Stimulated activated CD8-positive, alpha-beta memory T cell treated with anti-CD3 and anti-CD28 coated beads, Interleukin-4, amount 100 ng/mL, for 1 hour (primary cell): ENCODE measurements at places on chromosomes 13 and 19.
A peak's percentile ranks its signal among the peaks of the same experiment; 100 is the strongest.

GRCh38 chr19:48203222-48203793 is 32.8 kb downstream of the ZSWIM9 start:
- no peak for DNase-seq

DNA sequence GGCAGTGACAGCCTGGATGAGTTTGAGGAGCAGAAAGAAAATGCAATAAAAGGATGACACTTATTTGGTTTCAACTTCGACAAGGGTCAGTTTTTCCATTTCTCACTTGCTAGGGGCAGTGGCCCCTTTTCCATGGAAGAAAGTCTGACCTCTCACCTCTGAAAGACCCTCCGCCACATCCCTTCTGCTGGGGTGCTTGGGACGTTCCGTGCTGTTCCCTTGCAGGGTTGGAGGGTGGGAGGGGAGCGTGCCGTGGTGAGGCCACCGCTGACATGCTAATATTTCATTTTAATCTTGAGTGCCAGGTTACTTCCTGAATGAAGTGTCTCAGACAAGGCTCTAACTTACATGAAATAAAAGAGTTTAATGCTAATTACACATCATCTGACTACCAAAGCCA is 5.2 kb upstream of the ZNF536 start:
- no peak for DNase-seq

DNA sequence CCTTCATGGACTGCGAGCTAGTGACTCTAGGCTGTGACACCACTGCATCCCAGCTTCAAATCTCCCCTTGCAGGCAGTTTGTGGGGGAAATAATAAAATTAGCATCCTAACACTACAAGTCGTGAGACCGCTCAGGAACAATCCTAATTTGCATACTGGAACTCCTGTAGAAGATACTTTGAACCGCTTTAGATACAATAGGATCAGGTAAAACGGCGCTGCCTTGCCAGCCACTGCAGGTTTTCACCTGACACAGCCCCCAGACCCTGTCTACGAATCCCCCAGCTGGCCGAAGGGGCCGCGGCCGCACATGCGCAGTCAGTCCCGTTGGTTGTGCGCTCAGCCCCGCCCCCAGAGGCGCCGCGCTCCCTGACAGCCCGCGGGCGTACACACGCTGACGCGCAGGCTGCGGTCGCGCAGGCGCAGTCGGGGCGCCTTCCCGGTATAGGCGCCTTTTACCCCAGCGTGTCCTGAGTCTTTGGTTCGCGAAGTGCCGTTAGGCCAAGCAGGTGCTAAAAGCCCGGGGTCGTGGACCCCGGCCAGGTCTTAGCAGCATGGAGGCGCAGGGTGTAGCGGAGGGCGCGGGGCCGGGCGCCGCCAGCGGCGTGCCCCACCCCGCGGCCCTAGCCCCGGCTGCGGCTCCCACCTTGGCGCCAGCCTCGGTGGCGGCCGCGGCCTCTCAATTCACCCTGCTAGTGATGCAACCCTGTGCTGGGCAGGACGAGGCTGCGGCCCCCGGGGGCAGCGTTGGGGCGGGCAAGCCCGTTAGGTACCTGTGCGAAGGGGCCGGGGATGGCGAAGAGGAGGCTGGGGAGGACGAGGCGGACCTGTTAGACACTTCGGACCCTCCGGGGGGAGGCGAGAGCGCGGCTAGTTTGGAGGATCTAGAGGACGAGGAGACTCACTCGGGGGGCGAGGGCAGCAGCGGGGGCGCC is at the start of gene RFXAP:
RFXAP (plus strand) TSS at position 419 of the 935 bp plus-strand sequence; CDS start at position 555, 136 bp downstream.
- DNase-seq: peak; percentile 86

- no peak for DNase-seq
These were observed 9.8 kb upstream of the ZBTB45 start for GRCh38 chr19:58529405-58529804.

GRCh38 chr13:89076622-89077021 is 1405.5 kb downstream of the SLITRK5 start:
- DNase-seq: no peak

- no peak for DNase-seq
These were observed 593 bp downstream of the ATG4D start for GRCh38 chr19:10544242-10544752.

GRCh38 chr19:38266981-38267597 is 2.7 kb downstream of the SPINT2 start:
- DNase-seq: no peak

DNA sequence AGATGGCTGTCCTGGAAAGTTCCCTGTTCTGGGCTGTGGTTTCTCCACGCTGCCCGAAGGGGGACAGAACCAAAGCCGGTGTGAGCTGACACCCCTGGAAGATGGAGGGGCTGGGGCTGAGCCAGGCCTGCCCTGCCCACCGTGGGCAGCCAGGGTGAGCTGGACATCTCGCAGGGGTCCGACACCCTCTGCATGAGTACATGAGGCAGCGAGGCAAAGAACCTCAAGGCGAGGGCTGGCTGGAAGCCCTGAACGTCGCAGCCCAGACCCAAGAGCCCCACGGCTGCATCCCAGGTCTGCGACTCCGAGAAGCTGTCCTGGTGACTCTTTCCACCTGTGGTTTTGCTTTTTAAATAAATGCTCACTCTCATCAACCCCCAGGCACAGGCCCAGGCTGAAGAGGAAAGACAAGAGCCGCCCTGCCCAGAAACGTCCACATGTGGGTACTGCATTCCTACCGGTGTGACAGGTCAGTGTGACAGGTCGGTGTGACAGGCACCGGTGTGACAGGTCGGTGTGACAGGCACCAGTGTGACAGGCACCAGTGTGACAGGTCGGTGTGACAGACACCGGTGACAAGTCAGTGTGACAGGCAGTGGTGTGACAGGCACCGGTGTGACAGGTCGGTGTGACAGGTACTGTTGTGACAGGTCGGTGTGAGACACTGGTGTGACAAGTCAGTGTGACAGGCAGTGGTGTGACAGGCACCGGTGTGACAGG is 30.6 kb downstream of the GAS6 start:
- DNase-seq: no peak

- no peak for DNase-seq
These were observed 254.3 kb upstream of the SLITRK1 start for GRCh38 chr13:84136582-84136981.

DNA sequence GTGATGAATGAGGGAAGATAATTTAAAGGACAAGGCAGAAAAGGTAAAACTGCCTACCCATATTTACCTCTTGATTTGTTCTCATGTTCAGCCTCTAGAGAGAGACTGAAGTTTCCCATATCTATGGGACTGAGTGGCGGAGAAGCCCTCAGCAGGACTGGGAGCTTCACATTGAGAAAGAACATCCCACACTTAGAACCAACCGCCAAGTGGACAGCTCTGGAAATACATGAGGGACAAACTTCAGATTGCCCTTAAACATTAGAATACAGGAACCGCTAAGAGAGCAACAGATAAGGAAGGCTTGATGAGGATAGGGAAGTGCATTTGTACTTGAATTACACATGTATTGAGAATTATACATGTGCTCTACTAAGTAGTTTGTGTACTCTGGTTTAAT is 316.0 kb upstream of the MIR17HG start:
- no peak for DNase-seq

DNA sequence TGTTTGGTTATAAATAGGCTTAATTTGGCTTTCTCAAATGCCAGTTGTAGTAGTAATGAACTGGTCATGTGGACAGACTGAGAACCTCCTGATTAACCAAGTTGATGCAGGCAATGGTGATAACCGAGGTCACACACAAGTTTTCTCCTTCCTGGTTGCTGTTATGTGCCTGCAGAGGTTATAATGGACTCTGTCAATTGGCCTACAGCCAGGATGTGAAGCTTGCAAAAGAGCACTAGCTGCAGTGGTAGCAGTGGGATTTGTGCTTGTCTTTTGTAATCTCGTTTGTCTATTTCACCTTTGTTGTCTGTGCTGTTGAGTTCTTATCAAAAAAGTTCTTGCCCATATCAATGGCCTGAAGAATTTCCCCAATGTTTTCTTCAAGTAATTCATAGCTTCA is 20.6 kb downstream of the OR10H3 start:
- DNase-seq: no peak

- DNase-seq: no peak
These were observed 7.2 kb downstream of the IQCN start for GRCh38 chr19:18266771-18267686.

- DNase-seq: no peak
These were observed 6.7 kb downstream of the SIGLEC6 start for GRCh38 chr19:51524666-51525264.

GRCh38 chr13:94656766-94657165 is 55.1 kb downstream of the GPR180 start:
- no peak for DNase-seq

GRCh38 chr13:78592584-78592983 is 10.8 kb downstream of the POU4F1 start:
- DNase-seq: no peak

DNA sequence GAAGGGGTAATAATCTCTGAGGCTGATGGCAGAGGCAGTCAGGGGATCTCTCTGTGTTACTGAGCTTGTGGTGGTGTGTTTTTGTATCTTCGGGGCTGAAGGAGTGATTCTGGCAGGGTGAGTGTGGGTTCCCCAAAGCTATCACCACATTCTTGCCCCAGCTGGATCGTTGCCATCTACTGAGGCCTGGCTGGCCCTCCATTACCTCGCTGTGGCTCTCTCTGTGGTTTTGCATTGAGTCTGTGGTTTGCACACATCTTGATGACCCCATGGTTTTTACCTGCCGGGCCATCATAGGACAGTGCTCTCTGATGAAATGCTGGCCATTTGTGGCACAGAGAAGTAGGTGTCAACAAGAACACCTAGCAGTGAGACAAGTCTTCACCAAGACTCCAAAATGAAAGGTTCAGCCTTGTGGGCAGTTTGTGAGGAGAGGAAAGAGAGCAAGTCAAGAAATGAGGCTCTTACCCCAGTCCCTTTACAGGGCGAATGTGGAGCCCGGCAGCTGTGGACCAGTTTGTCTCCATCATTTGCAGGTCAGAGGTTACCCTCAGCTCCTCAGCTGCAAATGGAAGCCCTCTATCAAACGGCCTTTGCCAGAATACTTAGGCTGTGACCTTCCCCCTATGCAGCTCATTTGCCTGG is 69.0 kb upstream of the NPAS1 start:
- DNase-seq: no peak

- no peak for DNase-seq
These were observed 619 bp downstream of the MED16 start for GRCh38 chr19:892243-892893.

DNA sequence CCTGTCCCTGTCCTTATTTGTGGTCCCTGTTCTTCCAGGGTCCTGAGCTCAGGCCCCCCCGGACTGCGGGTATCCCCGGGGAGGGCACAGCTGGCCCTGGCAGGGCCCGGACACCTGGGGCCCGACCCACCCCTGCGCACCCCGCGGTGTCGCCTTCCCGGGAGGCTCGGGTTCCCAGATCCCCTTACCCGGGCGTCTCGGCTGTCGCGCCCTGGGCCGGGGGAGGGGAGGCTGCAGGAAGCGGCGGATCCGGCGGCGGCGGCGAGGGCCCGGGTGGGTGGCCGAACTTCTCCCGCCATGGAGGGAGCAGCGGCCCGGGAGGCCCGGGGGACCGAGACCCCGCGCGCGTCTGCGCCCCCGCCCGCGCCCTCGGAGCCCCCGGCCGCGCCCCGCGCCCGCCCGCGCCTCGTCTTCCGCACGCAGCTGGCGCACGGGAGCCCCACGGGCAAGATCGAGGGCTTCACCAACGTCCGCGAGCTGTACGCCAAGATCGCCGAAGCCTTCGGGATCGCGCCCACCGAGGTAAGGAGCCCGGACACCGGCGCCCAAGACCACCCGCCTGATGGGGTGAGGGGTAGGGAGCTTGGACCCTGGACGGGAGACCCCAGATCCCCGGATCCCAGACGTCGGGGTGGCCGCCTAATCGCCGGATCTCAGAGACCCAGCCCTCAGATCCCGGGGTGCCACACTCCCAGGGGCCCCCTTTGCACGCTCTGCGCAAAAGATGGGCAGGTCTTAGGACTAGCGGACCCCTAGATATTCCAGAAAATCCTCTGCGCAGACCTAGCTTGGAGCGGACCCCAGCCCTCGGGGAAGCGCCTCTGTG is at the start of gene GIPC3:
GIPC3 (plus strand) TSS at position 178 of the 826 bp plus-strand sequence; CDS start at position 298, 120 bp downstream.
- DNase-seq: no peak

DNA sequence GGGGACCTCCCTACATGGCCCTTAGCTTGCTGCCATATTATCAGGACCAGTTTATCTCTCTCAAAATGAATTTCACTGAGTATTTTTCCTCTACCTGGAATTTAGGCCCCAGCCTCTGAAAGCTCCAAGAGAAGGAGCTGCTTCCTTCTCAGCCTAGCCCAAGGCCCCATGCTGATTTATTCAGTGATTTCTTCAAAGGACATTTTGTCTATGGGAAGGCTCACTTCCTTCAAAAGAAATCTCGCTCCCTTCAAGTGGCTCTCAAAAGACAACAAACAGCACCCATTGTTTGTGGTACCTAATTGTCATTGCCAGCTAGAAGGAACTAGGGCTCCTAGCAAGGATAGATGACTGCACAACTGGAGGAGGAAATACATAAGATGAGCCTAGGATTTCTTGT is 172.4 kb downstream of the SLC7A1 start:
- no peak for DNase-seq

DNA sequence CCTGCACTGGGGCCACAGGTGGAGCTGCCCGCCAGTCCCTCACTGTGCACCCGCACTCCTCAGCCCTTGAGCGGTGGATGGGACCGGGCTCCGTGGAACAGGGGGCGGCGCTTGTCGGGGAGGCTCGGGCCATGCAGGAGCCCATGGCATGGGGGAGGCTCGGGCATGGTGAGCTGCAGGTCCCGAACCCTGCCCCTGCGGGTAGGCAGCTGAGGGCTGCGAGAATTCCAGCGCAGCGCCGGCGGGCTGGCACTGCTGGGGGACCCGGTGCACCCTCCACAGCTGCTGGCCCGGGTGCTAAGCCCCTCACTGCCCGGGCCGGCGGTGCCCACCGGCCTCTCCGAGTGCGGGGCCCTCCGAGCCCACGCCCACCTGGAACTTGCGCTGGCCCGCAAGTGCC is 877.5 kb upstream of the PCDH9 start:
- no peak for DNase-seq

- DNase-seq: no peak
These were observed 67.6 kb upstream of the TDRD3 start for GRCh38 chr13:60329221-60329923.

- DNase-seq: peak; percentile 49
These were observed 14.9 kb downstream of the ARID3A start for GRCh38 chr19:940591-941291.

- no peak for DNase-seq
These were observed 67.6 kb downstream of the TNFRSF19 start for GRCh38 chr13:23637829-23638228.

- no peak for DNase-seq
These were observed 194.5 kb upstream of the UBL3 start for GRCh38 chr13:30044932-30045331.

- no peak for DNase-seq
These were observed 5.3 kb downstream of the MISP start for GRCh38 chr19:756236-756635.

GRCh38 chr13:28492569-28493367 is 2.2 kb downstream of the FLT1 start:
- peak; percentile 8 for DNase-seq

DNA sequence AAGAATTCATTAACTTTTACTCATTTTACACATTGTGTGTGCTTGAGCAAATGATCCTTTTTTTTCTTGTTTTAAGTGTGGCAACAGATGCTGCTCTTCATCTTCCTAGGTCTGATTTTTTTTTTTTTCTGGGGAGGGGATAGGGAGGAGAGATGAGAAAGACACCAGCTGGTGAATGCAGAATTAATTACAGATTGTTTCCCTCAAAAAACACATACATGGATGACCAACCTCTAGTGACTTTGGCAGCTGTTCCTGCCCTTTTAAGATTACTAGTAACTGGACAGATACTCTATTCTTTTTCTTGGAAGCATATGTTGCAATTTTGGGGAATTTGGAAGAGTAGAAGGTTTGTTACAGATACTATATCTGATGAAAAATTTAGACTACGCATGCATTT is 103.6 kb upstream of the MYO16 start:
- DNase-seq: no peak

- DNase-seq: no peak
These were observed 155.1 kb downstream of the GGACT start for GRCh38 chr13:100433475-100433874.
